ENCODE measurements at places on chromosomes 3 and 15.
A peak's percentile ranks its signal among the peaks of the same experiment; 100 is the strongest.

- no peak for DNase-seq
Observed at GRCh38 chr3:189898559-189899153, 222.0 kb downstream of the P3H2 start.

DNA sequence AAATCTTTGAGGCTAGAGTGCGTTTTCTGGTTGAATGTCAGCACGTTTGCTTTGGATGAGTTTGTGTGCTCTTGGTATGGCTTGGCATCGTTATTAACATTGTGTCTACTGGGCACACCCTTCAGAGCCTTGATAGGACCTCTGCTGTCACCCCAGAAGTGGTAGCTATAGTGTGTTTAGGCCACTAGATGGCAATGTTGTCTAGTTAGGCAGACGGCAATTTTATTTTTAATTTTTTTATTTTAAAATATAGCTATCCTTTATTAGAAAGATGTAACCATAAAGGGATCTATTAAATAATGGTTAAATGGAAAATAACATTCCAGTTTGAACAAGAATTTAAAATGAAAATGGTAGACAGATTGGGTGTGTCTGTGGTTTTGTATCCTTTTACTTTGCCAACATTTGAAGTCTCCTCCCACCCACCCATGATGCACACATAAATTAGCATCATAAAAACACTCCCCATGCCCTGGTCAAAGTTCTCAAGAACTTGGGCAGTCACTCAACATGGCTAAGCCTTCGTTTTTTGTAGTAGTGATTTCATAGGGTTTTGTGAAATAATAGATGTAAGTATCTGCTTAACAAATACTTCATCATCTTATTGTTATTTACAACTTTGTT, 200.7 kb downstream of the KCNH8 start:
- DNase-seq: peak; percentile 22

DNA sequence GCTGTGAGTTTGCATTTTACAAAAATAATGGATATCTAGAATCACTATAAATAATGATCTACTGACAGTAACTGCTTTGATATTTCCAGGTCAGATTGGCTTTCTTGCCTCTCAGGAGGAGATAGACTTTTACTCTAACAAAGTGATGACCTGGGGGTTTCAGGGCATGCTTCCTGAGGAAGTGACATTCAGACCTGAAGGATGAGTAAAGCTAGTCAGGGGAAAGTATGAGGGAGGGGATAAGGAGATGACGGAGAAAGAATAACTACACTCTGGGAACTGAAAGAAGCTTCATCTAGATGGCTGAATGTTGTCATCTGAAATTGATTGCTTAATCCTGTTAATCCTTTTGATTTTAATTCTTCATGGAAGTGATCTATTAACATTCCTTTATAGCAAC, 32.2 kb downstream of the ARMC8 start:
- no peak for DNase-seq

DNA sequence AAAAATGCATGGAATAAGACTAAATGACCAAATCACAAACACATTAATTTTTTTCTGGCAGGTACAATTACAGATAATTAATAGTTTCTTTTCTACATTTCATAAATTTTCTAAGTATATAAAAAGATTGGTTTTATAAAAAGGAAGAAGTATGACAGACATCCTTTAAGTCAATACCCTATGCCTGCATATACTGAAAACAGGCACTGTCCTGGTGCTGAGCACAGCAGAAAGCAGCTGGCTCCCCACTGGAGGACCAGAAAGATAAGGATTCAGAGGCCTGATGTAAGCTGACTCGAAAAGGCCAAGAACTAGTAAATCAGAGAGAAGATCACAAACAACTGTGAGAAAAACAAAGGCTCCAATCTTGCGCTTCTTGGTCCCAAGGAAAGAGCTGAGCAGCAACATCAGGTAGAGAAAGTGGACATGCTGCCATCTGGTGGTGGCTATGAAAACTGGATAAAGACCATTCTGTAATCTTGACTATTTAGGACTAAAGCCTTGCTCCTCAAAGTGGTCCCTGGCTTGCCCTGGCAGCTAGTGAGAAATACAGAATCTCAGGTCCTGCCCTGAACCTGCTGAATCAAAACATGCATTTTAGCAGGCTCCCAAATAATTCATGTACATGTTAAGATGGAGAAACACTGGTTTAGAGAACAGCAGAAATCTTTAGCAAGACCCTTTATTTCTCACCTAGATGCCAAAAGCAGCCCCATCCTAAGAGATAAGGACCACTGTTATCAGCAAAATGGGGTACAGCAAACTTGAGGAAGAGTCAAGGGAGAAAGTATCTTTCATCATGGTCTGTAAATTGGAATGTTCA, 76.0 kb downstream of the TRANK1 start:
- DNase-seq: peak; percentile 80

DNA sequence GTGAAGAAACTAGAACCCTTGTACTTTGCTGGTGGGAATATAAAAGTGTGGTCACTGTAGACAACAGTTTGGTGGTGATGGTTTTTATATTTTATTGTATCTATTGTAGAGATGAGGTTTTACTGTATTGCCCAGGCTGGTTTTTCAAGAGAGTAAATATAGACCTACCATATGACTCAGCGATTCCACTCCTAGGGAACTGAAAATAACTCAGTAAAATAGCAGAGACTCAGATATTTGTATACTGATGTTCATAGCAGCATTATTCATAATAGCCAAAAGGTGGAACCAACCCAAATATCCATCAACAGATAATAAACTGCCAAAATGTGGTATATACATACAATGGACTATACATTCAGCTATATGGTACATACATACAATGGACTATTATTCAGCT, 68.8 kb upstream of the IL12A start:
- DNase-seq: no peak
